Transverse colon (tissue), 4 donors: ENCODE measurements at places on chromosomes 13 and 19. TPM values are rescaled to one million over a fixed set of nuclear protein-coding genes. Genes with fewer than 3 reads are reported as not detected.

- no peak for DNase-seq
Observed at GRCh38 chr13:53885997-53886396, 857.4 kb downstream of the OLFM4 start.

- DNase-seq: no peak
Observed at GRCh38 chr13:77207943-77208342, 119.0 kb downstream of the MYCBP2 start.

DNA sequence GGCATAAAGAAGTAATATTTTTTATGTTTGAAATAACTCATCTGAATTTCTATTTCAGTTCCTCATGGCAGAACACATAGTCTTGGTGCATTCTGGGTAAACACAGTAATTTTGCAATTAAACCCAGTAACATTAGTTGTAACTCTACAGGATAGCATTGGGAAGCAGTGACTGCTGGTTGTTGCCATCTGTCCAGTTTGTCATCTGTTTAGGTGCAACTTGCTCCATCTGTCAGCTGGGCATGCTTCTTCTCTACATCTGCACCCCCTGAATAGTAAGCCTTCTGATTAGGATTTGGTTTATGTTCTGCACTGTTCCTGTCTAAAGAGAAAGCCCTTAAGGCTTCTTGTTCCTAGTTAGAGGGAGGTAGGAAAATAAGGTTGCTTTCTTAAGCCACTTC lies 63.5 kb upstream of the CSNK1A1L start:
- no peak for DNase-seq

GRCh38 chr19:47514151-47514868 lies 553 bp downstream of the NAPA start:
- peak; percentile 22 for DNase-seq

- no peak for DNase-seq
Observed at GRCh38 chr13:33125821-33126570, 109.8 kb downstream of the KL start.

GRCh38 chr13:94195715-94196114 lies 283.8 kb downstream of the DCT start:
- no peak for DNase-seq

DNA sequence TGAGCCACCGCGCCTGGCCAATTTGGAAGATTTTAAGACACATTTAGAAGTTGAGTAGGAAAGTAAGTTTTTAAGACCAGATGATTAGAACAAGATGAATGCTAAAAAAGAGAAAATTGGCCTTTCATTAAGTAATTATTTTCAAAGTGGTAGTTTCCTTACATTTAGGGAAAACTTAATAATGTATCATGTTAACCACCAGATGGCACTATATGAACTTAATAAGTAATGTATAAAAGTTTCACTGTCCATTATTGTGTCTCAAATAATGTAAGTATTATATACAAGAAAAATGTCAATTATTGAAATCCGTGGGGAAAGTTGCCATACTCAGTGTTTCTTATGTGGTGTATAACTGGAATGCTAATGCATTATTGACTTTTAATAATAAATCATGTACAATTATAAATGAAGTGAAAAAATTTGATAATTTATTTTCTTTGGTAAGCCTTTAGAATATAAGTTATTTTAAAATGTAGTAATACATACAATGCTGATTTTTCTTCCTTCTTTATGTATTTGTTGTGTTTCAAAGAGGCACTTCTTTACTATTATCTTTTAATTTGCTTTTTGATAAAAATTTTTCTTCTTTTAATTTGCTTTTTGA lies 29.2 kb downstream of the COG6 start:
- DNase-seq: no peak

The TUBB4A gene
- 1.1 TPM for total RNA-seq
